ENCODE measurements at places on chromosomes 16 and 17.

DNA sequence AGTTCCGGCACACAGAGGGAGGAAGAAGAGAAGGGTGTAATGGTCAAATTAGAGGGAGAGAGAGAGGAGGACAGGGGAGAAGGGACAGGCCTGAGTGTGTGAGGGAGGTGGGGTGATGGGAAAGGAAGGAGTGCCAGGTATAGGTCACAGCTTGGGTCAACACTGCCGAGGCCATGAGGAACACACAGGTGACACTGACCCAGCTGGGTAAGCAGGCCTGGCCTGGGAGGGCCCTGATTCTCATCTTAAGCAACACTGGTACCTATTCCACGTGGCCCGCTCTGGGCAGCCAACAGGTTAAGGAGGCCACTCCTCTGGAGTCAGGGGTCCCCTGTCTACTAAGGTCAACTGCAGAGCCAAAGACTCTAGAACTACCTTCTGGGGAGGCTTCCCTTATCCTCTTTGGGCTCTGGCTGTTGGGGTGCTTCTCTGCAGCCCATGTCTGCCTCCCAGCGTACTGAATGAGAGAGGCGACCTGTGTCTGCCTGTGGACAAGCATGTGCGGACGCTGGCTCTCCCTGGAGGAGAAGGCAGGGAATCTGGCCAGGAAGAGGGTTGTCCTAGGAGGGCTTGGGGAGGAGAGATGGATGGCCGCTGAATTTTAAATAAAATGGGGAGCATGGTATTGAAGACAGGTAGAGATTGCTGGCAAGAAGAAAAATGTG, 57.6 kb downstream of the RGS9 start:
- no peak for DNase-seq

DNA sequence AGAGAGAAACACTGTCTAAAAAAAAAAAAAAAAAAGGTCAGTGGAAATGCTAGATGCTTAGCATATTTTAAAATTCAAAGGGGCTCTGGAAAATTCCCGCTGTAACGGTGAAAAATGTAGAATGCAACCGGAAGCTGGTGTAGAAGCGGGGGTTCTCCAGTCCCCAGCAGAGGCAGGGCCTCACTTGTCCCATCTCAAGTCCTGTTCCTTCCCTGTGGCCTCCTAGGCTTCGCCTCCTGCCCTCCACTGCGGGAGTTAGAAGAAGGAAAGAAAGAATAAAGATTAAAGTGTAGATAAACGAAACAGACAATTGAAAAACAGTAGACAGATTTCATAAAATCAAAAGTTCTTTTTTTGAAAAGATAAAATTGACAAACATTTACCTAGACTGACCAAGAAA, 14.8 kb upstream of the ZNF287 start:
- no peak for DNase-seq

DNA sequence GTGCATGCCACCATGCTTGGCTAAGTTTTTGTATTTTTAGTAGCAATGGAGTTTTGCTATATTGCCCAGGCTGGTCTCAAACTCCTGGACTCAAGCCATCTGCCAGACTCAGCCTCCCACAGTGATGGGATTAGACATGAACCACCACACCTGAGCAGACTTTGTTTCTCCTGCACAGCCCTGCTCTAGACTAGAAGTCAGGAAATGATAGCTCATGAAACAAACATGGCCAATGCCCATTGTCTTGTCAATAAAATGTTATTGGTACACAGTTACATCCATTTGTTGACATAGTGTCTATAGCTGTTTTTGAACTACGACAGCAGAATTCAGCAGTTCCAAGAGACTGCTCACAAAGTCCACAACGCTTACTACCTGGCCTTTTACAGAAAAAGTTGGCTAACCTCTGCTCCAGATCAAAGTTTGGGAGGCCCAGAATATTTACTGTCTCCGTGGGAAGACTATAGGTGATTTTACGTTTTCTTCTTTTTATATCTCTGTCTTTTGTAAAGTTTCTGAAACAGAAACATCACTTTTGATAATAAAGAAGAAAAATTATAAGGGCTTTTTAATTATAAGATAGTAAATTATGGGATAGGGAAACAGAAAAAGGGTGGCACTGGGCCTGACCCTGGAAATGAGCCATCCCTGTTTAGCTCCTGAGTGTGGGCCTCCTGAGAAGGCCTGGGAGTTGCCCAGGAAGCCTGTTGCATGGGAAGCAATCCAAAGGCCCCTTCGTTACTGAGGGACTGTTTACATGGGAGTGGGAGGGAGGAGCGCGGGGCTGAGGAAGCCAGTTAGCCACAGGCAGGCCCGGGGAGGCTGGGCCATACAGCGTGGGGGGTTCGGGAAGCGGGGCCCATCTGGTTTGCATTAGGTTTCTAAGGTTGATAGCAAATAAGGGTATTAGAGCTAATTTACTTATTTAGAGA, 201.5 kb downstream of the IRF8 start:
- no peak for DNase-seq

DNA sequence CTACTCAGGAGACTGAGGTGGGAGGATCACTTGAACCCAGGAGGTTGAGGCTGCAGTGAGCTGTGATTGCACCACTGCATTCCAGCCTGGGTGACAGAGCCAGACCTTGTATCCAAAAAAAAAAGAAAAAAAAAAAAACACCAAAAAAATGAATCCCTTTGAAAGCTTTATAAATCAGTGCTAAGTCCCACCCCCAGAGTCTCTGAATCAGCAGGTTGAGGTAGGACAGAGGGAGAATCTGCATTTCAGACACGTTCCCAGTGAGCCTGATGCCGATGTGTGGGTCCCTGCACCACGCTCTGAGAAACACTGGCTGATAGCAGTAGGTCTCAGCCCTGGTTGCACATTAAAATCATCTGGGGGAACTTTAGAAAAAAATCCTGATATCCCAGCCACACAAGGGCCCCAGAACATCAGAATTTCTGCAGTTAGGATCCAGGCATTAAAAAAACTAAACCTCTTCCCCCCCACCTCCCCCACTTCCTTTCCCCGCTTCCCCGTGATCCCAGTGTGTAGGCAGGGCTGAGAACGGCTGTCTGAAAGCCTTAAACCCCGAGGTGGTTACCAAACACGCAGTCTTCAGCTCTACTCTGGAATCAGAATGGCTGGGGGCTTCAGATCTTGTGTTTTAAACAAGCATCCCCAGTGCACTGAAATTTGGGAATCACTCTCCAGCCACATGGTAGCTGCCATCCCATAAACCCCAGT, 27.3 kb upstream of the GPRC5B start:
- no peak for DNase-seq

GRCh38 chr16:84455031-84455430, 49.4 kb downstream of the MEAK7 start:
- DNase-seq, result no peak

- no peak for DNase-seq
Measured at GRCh38 chr16:9798952-9799580, 383.2 kb downstream of the GRIN2A start.

DNA sequence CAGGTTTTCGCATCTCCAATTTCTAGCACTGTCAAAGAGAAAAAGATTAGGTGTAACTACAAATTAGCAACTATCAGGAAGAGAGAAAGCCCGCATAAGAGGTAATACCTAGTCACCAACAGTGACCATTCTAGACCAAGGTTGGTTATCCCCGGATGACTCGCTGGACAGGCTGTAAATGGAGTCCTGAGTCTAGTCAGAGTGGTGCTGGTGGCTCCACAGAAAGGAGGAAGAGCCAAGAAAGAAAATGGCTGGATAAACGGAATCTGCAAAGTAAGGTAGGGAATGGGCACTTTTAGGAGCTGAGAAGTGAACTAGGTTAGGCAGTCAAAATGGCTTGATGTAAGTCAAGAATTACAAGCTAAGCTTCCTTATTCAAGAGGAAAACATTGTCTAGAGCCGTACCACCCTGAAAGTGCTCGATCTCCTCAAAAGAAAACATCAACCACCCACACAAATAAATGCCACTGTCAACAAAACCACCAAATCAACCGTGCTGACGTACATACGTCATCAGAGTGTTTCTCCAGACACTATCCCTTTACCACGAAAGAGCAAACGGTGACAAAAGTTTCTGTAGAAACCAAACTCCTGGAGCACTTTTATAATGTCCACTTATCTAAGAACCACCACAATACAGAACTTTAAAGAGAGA, 2.2 kb downstream of the GSPT1 start:
- no peak for DNase-seq

DNA sequence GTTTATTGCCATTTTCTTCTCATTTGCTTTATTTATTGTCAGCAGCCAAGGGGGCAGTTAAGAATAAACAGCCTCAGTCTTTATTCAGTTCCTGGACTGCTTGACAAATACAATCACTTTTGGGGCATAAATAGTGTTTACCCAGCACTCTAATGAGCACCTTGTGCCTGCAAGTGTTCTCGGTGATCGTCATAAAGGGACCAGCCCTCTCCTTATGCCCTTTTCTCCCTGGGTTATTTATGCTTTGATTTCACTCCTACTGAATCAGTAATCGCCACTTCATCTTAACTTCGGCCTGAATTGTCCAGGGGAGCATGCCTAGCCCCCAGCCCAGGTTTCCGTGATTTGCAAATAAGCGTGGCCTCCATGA, 55.7 kb upstream of the CACNG5 start:
- no peak for DNase-seq

- peak; percentile 34 for DNase-seq
Measured at GRCh38 chr17:2174468-2175293, 119.8 kb downstream of the HIC1 start.

- DNase-seq, result no peak
Measured at GRCh38 chr17:6677158-6677831, 25.7 kb downstream of the C17orf100 start.

GRCh38 chr16:81548876-81549546, 104.4 kb downstream of the CMIP start:
- no peak for DNase-seq

- no peak for DNase-seq
Measured at GRCh38 chr16:68190736-68191510, 45.0 kb downstream of the ESRP2 start.

DNA sequence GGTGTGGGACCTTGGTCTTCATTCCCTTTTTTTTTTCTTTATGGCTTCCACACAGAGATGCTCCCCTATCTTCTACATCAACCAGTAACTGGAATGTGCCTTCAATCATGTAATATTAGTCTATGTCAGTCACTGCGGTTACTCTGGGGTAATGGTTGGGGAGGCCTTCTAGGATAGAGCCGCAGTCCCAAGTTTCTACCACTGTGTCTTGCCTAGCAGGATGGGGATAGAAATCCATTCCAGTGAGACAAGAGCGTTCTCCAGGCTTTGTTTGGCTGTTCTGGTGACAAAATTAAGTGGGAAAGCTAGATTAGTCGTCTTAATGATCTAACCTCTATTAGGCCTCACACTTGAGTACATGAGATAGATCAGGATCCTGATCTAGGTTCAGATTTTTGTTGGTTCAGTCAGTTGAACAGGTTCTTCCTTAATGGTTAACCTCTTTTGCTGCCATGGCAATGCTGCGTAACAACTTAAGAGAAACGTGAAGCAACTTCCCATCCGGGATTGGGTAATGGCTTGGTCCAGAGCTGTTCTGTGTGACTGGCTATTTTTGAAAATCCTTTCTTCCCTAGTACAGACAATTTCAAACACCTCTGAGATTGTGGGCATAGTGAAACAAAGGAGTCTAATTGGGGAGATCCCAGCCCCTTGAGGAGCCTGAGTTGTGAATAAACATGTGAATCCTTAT, 8.7 kb downstream of the MSL1 start:
- DNase-seq, result no peak

- DNase-seq, result peak; percentile 70
Measured at GRCh38 chr17:8225813-8226535, 15.6 kb upstream of the AURKB start.

DNA sequence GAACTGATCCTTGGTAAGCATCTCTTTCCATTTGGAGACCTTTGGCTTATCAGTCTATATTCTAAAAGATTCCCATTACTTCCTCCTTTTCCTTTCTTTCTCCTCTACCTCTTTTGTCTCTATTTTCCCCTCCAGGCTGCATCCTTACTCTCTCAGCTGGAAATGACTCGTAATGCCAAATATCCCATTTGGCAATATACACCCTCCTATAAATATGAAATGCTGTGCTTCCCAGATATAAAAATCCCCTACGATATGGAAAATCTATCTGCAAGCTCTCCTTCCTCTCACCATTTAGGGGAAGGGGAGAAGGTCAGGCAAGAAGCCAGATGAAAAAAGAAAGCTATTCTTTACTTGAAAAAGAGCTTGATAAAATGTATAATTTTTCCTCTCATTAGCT, 39.9 kb downstream of the XPO6 start:
- no peak for DNase-seq

DNA sequence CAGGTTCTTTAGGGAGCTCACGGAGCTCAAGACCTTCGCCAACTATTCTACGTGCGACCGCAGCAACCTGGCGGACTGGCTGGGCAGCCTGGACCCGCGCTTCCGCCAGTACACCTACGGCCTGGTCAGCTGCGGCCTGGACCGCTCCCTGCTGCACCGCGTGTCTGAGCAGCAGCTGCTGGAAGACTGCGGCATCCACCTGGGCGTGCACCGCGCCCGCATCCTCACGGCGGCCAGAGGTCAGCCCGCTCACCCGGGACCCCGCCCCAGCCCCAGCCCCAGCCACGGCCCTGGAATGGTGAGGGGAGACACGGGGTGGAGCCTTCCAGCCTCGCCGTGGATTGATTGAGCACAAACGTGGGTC, 13.5 kb downstream of the SARM1 start:
- no peak for DNase-seq

- DNase-seq, result no peak
Measured at GRCh38 chr17:54736573-54736972, 164.1 kb upstream of the TOM1L1 start.

GRCh38 chr16:25134166-25134700, 22.7 kb downstream of the LCMT1 start:
- DNase-seq, result no peak

DNA sequence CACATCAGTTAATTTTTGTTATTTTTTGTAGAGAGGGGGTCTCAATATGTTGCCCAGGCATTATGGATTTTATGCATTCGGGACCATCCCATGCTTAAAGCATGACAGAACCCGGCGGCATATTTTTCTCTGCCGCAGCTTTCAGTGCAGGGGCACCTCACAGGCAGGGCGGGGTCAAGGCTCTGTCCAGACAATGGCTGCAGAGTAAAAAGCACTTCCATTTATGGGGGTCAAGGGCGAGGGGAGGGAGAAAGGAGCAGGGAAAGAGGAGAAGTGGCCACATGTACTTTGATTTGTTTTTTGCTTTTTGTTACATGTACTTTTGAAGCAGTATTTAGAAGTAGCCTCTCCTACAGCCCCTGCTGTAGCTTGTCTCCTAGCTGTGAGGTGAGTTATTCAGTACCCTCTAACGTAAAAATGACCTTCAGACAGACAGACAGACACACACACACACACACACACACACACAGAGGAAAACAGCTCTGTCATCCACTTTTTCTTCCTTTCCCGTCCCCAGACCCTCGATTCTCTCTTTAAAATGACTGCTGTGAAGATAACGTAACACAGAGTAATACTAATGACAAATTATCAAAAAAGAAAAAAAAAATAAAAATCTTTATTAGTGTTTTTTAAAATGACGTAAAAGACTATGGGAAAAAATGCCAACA, 856 bp upstream of the SCPEP1 start:
- no peak for DNase-seq

GRCh38 chr17:409308-409847, 56.8 kb upstream of the RPH3AL start:
- DNase-seq, result no peak

DNA sequence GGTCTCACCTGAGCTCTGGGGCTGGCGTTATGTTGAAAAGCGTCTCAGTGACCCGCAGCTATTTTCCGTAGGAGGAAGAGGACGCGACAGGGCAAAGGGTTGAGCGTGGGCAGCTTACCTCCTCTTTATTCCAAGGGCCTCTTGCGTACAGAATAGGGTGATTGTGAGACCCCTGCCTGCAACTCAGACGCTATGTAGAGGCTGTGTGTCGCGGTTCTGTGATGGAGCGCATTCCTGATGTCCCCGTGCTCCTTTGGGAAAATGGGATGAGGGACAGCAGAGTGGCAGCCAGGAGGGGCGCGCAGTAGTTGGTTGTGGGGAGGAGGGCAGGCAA, 531 bp upstream of the CDH8 start:
- no peak for DNase-seq

All from endothelial cell (in vitro differentiated cells).